ENCODE measurements at places on chromosomes 4 and X.

GRCh38 chr4:128061566-128062536 is 739 bp downstream of the LARP1B start:
- DNase-seq, result peak; percentile 58

DNA sequence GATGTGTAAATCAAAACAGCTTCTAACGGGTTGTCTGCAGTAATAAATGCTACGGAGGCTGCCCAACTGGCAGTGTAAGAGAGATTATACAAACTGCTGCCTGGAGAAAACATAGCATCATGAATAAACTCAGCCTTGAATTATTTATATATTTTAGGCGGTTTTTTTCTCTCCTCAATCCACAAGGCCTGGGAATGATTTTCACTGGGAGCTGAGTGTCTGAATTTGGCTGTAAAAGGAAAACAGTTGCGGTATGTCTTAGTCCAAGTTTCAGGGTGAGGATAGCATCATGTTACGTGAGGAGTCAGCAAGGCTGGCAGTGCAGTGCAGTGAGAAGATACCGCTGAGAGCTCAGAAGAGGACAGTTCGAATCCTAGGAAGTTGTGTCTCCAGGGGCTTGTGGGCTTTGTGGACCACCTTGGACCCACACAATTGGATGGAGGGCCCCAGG is 291.5 kb upstream of the BOD1L1 start:
- no peak for DNase-seq

GRCh38 chr4:13656569-13657405 is 29.3 kb upstream of the BOD1L1 start:
- peak; percentile 72 for DNase-seq

DNA sequence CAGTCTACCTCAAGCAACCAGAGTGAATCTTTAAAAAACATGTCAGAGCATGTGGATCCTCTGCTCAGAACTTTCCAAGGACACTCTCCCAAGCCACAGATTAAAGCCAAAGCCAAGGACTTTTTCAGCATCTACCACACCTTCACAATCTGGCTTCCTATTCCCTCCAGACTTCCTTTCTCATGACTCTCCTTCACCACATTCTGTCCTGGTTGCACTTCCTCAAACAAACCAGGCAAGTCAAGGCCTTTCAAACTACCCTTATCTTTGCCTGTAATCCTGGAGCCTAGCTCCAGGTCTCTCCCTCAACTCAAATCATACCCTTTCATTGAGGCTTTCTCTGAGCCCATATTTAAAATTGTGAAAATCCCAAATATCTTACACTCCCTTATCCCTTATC is 191.6 kb upstream of the GALNTL6 start:
- DNase-seq, result peak; percentile 53

- peak; percentile 69 for DNase-seq
Measured at GRCh38 chr4:1356181-1356998, 9.4 kb downstream of the UVSSA start.

- no peak for DNase-seq
Measured at GRCh38 chrX:68571292-68571609, 72.4 kb downstream of the YIPF6 start.

- no peak for DNase-seq
Measured at GRCh38 chrX:150012647-150013381, 74.5 kb upstream of the EOLA2 start.

GRCh38 chr4:169338241-169338640 is 67.5 kb upstream of the SH3RF1 start:
- DNase-seq, result no peak

GRCh38 chr4:113996599-113997177 is 17.2 kb upstream of the ARSJ start:
- DNase-seq, result no peak

GRCh38 chr4:16000708-16001483 is 37.9 kb upstream of the FGFBP2 start:
- no peak for DNase-seq

GRCh38 chrX:38403834-38404233 is 51.4 kb downstream of the OTC start:
- no peak for DNase-seq

GRCh38 chr4:184359888-184360287 is 114.5 kb downstream of the IRF2 start:
- DNase-seq, result no peak

DNA sequence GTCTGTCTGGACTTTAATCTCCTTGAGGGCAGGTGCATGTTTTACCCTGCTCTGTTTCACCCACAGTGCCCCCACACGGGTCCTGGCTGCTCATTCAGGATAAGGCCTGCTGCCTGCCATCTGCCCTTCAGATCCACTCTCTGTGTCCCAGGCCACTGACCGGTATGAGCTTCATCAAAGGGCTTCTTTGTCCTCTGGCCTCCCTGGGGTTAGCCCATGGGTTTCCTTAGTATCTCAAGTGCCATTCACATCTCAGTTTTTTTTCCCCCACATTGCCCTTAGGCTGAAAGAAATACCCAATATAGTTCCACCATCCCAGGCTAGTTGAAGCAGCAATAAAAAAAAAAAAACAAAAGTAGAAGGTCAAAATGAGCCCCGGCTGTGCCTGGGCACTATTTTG is 9.3 kb downstream of the CD99L2 start:
- DNase-seq, result no peak

- DNase-seq, result no peak
Measured at GRCh38 chr4:106529348-106530023, 160.9 kb upstream of the GIMD1 start.

GRCh38 chrX:154739952-154740465 is 10.9 kb downstream of the GAB3 start:
- no peak for DNase-seq

DNA sequence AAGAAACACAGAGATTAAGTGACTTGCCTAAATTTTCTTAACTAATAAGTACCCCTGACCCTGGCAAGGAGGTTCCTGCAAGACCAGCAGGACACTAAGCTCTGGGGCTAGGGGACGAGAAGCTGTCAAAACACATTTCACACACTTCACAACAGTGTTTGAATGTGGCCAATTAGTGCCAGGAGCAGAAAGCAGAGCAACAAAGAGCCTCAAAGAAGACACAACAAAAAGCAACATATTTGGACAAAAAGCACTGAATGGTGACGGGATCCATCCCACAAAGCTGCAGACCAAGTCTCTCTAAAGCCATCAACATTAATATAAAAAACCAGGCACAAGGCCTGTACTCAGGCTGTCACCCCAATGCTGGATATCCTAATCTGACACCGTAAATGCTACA is 361.9 kb upstream of the RASGEF1B start:
- DNase-seq, result peak; percentile 88

DNA sequence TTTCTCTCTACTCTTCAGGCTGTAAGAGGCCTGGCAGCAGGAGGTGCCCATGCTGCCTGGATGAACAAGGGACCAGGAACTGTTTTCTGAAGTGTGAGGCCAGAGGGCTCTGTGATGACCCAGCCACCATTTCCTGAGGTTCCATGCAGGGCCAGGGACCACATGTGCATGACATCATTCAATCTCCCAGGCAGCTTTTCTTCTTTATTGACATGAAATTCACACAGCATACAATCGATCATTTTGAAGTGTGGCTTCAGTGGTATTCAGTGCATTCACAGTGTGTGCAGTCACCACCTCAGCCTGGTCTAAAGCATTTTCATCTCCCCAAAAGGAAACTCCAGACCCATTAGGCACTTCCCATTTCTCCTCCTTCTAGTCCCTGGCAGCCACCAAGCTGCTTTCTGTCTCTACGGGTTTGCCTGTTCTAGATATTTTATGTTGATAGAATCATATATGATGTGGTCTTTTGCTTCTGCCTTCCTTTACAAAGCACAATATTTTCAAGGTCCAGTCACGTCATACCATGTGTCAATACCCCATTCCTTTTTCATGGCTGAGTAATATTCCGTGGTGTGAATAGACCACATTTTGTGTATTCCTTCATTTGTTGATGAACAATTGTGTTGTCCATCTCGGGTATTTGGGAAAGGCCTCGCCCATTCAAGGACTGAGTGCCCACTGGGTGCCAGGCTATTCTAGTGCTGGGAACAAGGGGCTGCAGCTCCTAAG is 93.1 kb downstream of the PSAPL1 start:
- DNase-seq, result no peak
